Neural progenitor cell (in vitro differentiated cells): ENCODE measurements at places on chromosomes 16 and 17.

DNA sequence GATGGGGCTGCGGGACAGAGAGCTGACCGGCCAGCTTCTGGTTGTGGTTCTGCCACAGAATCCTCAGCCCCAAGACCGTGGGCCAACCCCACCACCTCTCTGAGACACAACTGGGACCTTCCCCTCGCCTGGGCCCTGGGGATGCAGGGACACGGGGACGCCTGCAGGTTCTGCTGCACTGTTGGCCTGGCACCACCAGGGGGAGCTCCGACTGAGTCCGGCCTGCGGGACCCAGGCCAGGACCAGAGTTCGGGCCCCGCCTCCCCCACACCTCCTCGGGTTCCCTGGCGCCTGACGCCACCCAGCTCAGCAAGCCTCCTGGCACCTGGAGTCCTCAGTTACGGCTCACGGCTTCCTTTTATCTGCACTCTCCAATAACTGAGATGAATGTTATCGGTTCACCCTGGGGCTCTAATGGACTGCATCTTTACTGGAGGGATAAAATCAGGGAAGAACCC is 27.3 kb downstream of the TBC1D16 start:
- peak; percentile 79 for DNase-seq

- peak; percentile 32 for DNase-seq
Observed at GRCh38 chr16:54288835-54289241, 2.3 kb upstream of the IRX3 start.

DNA sequence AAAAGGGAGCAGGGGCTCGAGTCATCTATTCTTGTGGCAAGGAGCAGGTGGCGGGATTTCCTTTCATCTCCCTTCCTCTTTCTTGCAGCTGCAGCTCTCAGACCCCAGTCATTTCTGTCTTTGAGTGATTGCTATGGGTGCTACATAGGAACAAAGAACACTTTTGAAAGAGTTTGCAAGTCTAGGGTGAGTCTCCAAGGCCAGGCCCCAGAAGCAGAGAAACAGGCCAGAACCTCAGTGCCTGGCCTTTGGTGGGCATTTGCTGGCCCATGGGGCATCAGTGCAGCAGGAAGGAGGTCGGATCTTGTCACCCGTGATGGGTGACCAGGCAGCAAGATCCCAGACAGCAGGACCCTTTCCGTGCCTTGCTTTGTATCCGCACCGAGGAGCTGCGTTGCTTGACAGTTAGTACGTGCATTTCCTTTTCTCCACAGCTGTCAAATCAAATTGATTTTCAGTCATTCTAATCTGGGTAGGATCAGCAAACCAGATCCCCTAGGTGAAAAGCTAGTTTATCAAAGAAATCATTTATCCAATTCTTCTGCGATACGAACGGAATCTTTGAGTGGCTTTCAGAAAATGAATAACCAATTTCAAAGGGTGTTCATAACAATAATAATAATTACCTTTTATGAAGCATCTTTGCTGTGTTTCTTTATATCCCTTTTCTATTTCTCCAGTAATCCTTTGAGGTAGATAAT is 244.6 kb upstream of the MAF start:
- DNase-seq: no peak

GRCh38 chr16:67530013-67530939 is 1.6 kb downstream of the RIPOR1 start:
- peak; percentile 59 for DNase-seq

- no peak for DNase-seq
Observed at GRCh38 chr16:24829153-24829552, 16.6 kb upstream of the SLC5A11 start.

GRCh38 chr17:6488008-6488539 is 43.8 kb downstream of the PIMREG start:
- no peak for DNase-seq

- peak; percentile 80 for DNase-seq
Observed at GRCh38 chr16:85650135-85650843, 37.2 kb downstream of the GSE1 start.

DNA sequence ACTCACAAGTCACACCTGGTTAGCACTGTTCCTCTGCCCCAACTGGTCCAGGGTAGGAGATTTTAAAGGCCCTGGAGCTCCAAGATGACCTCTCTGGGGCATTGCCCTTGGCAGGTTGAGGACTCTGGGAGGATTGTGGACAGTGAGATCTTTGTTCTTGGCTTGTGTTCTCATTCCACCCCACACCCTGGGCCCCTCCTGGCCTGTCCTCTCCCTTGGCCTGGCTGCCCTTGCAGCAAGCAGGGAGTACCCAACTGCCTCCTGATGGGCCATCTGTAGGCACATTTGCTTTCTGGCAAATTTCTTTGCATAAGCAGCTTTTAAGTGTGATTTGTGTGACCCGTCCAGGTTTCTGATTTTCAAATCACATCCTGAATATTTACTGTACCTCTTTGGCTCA is 239.6 kb downstream of the UTP18 start:
- no peak for DNase-seq

GRCh38 chr16:57977418-57978069 is 6.6 kb upstream of the CNGB1 start:
- peak; percentile 44 for DNase-seq

- DNase-seq: no peak
Observed at GRCh38 chr17:3893720-3894116, 865 bp upstream of the CAMKK1 start.

DNA sequence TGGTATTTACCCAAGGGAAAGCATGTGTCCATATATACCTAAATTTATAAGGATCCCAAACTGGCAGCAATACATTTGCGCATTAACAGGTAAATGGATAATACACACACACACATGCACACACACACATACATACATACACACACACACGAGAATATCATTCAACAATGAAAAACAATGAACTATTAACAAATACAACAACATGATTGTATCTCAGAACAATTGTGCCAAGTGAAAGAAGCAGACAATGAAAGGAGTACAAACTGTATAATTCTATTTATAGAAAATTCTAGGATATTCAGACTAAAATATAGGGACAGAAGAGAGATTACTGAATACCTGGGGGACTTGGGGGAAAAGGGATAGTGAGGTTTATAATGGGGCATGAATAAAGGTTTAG is 323.0 kb downstream of the KCNJ2 start:
- no peak for DNase-seq

DNA sequence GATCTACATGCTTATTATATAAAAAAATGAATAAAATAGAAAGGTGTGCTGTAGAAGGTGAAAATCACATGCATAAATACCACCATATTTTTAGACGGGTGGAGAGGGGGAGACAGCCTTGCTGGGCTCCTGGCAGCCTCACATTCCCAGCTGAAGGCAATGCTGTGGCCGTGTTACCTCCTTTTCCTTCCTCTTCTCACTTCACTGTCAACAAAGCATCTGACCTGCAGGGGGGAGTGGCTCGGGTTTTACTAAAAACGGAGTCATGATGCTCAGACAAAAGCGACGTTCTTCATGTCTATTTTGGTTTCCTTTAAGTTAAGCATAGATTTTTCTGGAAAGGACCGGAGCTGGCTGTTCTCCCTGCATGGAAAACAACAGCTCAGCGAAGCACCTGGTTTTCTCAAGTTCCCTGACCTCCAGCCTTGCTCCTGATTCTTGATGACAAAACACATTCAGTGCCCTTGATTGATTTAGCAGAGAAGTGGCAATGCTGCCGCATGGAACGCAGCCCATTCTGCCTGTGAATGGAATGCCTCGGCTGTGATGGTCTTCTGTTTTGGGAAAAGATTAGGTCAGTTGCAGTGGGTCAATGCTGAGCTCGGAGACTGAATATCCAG is 5.5 kb upstream of the RPTOR start:
- peak; percentile 45 for DNase-seq

DNA sequence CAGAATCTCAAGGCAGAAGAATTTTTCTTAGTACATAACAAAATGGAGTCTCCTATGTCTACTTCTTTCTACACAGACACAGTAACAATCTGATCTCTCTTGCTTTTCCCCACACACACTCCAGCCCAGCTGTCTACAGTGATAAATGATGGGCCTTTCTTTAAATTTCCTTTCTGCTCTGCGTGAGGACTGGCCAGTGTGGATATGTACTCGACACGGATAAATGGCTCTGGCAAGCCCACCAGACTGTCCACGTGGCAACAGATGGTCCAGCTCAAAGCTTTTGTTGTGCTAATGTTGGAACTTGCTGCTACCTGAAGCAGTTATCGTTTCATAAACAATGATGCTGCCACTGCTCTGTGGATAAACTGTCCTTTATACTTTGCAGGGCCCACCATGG is 410.7 kb downstream of the TMEM114 start:
- DNase-seq: no peak
